Cardiac muscle cell (in vitro differentiated cells and primary cell): ENCODE measurements at places on chromosomes 1 and 21.
A peak's percentile ranks its signal among the peaks of the same experiment; 100 is the strongest.

DNA sequence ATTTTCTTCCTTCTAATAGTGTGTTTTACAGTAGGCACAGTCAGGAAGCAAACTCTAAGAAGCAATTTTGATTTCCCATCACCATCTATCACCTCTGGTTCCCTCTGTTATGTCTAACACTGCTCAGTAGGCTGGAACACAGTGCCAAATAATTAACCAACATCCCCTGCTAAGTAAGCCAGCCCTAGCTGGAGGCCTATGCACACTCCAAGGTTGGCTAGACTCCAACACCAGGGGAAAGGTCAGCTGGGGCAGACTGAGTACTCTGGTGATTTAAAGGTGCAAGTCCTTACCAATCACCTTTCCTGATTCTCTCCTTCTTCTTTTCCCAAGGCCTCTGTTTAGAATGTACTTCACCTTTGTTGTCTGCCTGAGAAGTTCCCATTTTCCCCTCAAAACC, 46.5 kb upstream of the BEND5 start:
- DNase-seq, result no peak
- no peak overlapping the region for H3K27ac ChIP-seq
- no peak overlapping the region for H3K4me3 ChIP-seq

- no peaks in the 10 kb centered on the region for H3K27me3 ChIP-seq
- no peaks in the 10 kb centered on the region for H3K36me3 ChIP-seq
- no peak overlapping the region for H3K27ac ChIP-seq
These were observed 407.0 kb downstream of the NPHP4 start for GRCh38 chr1:5585256-5585655.

DNA sequence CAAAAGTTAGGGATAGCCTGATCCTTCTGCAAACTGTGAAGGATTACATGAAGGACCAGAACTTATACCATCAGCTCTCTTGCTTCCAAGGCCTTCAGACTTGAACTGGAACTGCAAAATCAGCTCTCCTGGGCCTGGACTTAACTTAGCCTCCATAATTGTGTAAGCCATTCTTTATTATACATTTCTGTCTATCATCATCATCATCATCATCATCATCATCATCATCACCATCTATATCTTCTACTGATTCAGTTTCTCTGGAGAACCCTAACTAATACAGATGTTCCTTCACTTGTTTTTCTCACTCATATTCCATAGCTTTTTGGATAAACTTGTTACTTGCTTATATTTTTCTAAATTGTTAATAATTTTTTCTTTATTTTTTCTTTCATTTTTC, 50.0 kb downstream of the PAPPA2 start:
- no peaks in the 10 kb centered on the region for H3K4me1 ChIP-seq
- no peak for DNase-seq
- H3K4me3 ChIP-seq, result no peak overlapping the region
- H3K36me3 ChIP-seq, result no peaks in the 10 kb centered on the region
- no peak overlapping the region for H3K27ac ChIP-seq
- no peaks in the 10 kb centered on the region for H3K27me3 ChIP-seq

GRCh38 chr1:208240662-208241355, 3.4 kb downstream of the PLXNA2 start:
- H3K27ac ChIP-seq, result no peak overlapping the region
- H3K4me3 ChIP-seq, result peak overlapping the region; percentile 83
- H3K4me1 ChIP-seq, result peaks cover 57% of the 10 kb centered on the region
- no peaks in the 10 kb centered on the region for H3K27me3 ChIP-seq
- no peak for DNase-seq

GRCh38 chr1:153260585-153261280, 1.2 kb downstream of the LORICRIN start:
- peak overlapping the region; percentile 34 for H3K4me3 ChIP-seq
- H3K4me1 ChIP-seq, result no peaks in the 10 kb centered on the region
- peaks cover 59% of the 10 kb centered on the region for H3K27me3 ChIP-seq
- H3K27ac ChIP-seq, result no peak overlapping the region

GRCh38 chr1:153380711-153381110, 5.3 kb upstream of the S100A12 start:
- no peak overlapping the region for H3K4me3 ChIP-seq
- DNase-seq, result no peak
- H3K27ac ChIP-seq, result no peak overlapping the region

- no peak for DNase-seq
- no peak overlapping the region for H3K27ac ChIP-seq
- no peaks in the 10 kb centered on the region for H3K27me3 ChIP-seq
These were observed 243.4 kb downstream of the ADGRL2 start for GRCh38 chr1:82044111-82044510.

DNA sequence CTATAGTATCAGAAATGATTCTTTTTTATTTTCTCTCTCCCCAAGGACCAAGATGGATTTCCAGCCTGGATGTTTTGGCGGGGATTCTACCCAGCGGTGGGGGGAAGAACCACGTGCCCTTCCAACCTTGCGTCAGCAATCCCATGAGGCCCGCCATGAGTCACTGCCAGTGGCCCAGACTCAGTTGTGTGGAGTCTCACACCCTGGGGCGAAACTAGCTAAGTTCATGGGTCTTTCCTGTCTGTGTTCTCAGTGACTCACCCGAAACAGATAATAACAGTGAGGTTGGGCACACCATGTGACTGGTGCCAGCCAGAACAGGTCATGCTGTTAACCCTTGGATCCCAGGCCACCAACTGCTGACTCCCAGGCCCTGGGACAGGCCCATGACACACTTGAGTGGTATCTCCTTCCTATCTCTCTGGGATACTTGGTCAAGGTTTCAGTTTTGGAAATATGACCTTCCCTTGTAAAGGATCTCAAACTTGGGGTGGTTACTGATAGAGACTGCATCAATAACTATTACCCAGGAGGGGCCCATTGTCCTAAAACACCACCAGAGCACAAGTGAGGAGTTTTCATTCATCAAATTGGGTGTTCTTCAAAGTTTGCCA, 98.0 kb upstream of the DUSP10 start:
- H3K27me3 ChIP-seq, result no peaks in the 10 kb centered on the region
- DNase-seq, result peak; percentile 57
- no peaks in the 10 kb centered on the region for H3K4me1 ChIP-seq
- no peaks in the 10 kb centered on the region for H3K36me3 ChIP-seq
- no peak overlapping the region for H3K4me3 ChIP-seq
- no peak overlapping the region for H3K27ac ChIP-seq

- H3K36me3 ChIP-seq, result no peaks in the 10 kb centered on the region
- no peak for DNase-seq
- H3K27ac ChIP-seq, result no peak overlapping the region
- H3K4me1 ChIP-seq, result no peaks in the 10 kb centered on the region
- no peaks in the 10 kb centered on the region for H3K27me3 ChIP-seq
These were observed 225.7 kb upstream of the KCNK2 start for GRCh38 chr1:214856843-214857242.

GRCh38 chr1:70220015-70220414, 1.2 kb upstream of the SRSF11 start:
- peaks cover 27% of the 10 kb centered on the region for H3K4me1 ChIP-seq
- no peak for DNase-seq
- peaks cover 7% of the 10 kb centered on the region for H3K36me3 ChIP-seq
- no peaks in the 10 kb centered on the region for H3K27me3 ChIP-seq
- no peak overlapping the region for H3K4me3 ChIP-seq

DNA sequence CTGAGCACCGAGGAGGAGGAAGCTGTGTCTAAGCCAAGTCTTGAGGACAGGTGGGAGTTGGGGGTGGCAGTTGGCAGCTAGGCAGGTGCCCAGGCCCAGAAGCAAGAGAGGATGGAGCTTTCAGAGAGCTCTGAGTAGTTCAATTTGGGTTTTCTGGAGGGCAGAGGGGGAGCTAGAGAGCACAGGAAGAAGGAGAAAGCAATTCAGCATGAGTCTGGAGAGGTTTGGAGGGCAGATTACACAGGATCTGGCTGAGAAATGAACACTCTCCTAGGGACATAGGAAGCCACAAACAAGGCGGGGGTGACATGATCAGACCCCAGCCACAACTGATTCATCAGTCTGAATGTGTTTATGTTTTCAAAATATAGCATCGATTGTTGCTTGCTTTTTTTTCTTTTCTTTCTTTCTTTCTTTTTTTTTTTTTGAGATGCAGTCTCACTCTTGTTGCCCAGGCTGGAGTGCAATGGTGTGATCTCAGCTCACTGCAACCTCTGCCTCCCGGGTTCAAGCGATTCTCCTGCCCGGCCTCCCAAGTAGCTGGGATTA, 23.8 kb downstream of the PTPRF start:
- H3K27me3 ChIP-seq, result no peaks in the 10 kb centered on the region
- H3K36me3 ChIP-seq, result no peaks in the 10 kb centered on the region
- DNase-seq, result peak; percentile 59
- peaks cover 16% of the 10 kb centered on the region for H3K4me1 ChIP-seq

- H3K27ac ChIP-seq, result no peak overlapping the region
- H3K4me1 ChIP-seq, result no peaks in the 10 kb centered on the region
- H3K36me3 ChIP-seq, result no peaks in the 10 kb centered on the region
- H3K27me3 ChIP-seq, result no peaks in the 10 kb centered on the region
- no peak overlapping the region for H3K4me3 ChIP-seq
These were observed 21.2 kb upstream of the LGALS8 start for GRCh38 chr1:236502579-236502971.

GRCh38 chr1:156704930-156705320, 458 bp downstream of the CRABP2 start:
- peaks cover 42% of the 10 kb centered on the region for H3K4me1 ChIP-seq
- DNase-seq, result no peak
- peak overlapping the region; percentile 80 for H3K27ac ChIP-seq
- peaks cover 9% of the 10 kb centered on the region for H3K36me3 ChIP-seq
- H3K27me3 ChIP-seq, result no peaks in the 10 kb centered on the region

DNA sequence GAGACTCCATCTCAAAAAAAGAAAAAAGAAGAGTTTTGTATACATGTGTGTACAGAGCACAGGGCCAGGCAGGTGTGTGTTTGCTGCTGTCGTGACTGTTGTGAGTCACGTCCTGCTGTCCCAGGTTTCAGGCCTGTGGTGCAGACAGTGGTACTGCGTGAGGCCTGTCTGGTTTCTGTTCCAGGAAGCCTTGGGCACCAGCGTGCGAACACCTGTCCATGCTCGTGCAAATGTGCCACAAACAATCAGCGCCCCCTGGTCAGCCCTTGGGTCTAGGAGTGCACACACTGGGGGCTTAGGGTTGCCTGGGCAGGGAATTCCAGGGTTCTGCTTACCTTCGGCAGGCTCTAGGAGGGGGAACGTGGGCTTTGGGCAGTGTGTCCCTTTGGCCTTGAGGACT, 16.9 kb downstream of the GPR157 start:
- peaks cover 3% of the 10 kb centered on the region for H3K4me1 ChIP-seq
- no peak overlapping the region for H3K27ac ChIP-seq
- H3K36me3 ChIP-seq, result peaks cover 6% of the 10 kb centered on the region
- H3K27me3 ChIP-seq, result no peaks in the 10 kb centered on the region

- no peaks in the 10 kb centered on the region for H3K36me3 ChIP-seq
- no peaks in the 10 kb centered on the region for H3K4me1 ChIP-seq
- H3K27me3 ChIP-seq, result no peaks in the 10 kb centered on the region
- no peak overlapping the region for H3K4me3 ChIP-seq
- H3K27ac ChIP-seq, result no peak overlapping the region
These were observed 27.1 kb upstream of the TGFBR3 start for GRCh38 chr1:91913018-91913417.

DNA sequence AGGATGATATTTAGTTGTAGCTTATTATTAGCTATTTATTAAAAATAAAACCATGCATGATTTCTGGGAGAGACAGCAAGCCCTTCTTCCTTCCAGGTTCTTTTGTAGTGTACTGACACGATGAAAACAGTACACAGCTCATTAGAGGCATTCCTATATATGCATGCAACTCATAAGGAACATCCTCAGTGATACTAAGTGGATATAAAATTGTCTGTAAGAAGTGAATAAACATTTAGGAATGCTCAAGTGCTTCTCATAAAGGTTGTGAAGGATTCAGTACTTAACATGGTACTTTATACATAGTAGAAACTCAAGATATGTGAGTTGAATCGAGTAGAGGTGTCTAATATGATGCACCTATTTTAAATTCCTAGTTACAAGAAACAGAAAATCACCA, 287.7 kb downstream of the SDCCAG8 start:
- H3K4me3 ChIP-seq, result no peak overlapping the region
- no peak for DNase-seq
- no peaks in the 10 kb centered on the region for H3K4me1 ChIP-seq
- H3K27ac ChIP-seq, result no peak overlapping the region
- no peaks in the 10 kb centered on the region for H3K27me3 ChIP-seq

DNA sequence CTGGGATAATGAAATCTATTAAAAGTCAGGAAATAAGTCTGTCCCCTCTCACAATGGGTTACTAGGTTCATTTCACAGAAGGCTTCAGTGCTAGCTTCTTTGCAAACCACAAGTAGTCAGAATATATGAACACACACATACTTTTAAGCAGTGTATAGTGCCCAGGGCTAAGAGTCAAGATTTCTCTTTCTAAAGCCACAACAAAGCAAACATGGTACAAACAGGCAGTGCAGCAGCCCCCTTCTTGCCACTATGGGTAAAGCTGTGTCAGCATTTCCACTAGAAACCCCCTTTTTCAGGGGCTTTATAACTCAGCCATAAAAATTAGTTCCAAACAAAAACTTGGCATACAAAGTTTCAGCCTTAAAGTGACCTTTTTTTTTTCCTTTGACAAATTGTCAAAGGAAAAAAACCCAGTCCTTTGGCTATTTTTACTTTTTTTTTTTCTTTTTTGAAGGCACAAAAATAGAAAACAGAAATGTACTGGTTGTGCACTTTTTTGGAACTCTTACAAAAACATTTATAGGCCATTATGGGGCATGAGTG, 315.4 kb downstream of the LMO4 start:
- H3K36me3 ChIP-seq, result no peaks in the 10 kb centered on the region
- H3K27me3 ChIP-seq, result no peaks in the 10 kb centered on the region
- DNase-seq, result peak; percentile 6
- H3K4me1 ChIP-seq, result peaks cover 37% of the 10 kb centered on the region
- peak overlapping the region; percentile 91 for H3K27ac ChIP-seq
- H3K4me3 ChIP-seq, result no peak overlapping the region

DNA sequence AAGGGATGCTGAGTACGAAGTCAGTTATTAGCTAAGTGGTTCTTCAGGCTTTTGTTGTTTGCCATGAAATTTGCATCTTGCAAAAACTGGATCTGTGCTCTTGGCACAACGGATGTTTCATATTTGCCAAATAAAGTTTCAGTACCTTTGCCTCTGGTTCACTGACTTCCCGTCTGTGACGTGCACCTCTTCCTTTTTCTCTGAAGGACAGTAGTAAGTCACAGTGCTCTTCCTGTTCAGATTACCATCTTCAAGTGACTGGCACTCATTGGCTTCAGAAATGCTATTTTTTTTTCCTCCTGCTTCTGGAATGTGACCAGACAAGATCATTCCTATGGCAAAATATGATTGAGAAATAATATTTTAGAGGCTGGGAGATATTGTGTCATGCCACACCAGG, 75.9 kb upstream of the GREM2 start:
- H3K4me1 ChIP-seq, result no peaks in the 10 kb centered on the region
- no peaks in the 10 kb centered on the region for H3K36me3 ChIP-seq

- H3K36me3 ChIP-seq, result no peaks in the 10 kb centered on the region
- no peaks in the 10 kb centered on the region for H3K4me1 ChIP-seq
- no peak overlapping the region for H3K4me3 ChIP-seq
These were observed 437.9 kb upstream of the PLXNA2 start for GRCh38 chr1:208681878-208682663.

GRCh38 chr21:22813201-22813600, 1815.0 kb downstream of the NCAM2 start:
- no peaks in the 10 kb centered on the region for H3K36me3 ChIP-seq
- H3K4me1 ChIP-seq, result no peaks in the 10 kb centered on the region
- no peaks in the 10 kb centered on the region for H3K27me3 ChIP-seq
- no peak for DNase-seq

GRCh38 chr1:36098650-36099365, 10.1 kb downstream of the ADPRS start:
- no peak overlapping the region for H3K27ac ChIP-seq
- no peaks in the 10 kb centered on the region for H3K4me1 ChIP-seq
- no peaks in the 10 kb centered on the region for H3K27me3 ChIP-seq
- H3K4me3 ChIP-seq, result no peak overlapping the region
- DNase-seq, result no peak

- no peaks in the 10 kb centered on the region for H3K27me3 ChIP-seq
- H3K4me1 ChIP-seq, result no peaks in the 10 kb centered on the region
- no peak overlapping the region for H3K4me3 ChIP-seq
- no peak overlapping the region for H3K27ac ChIP-seq
- DNase-seq, result no peak
These were observed 9.5 kb downstream of the CD5L start for GRCh38 chr1:157831968-157832626.
